ENCODE measurements at places on chromosomes 7 and 10.

- no peak for DNase-seq
Observed at GRCh38 chr10:133229265-133230043, 563 bp upstream of the UTF1 start.

- no peak for DNase-seq
Observed at GRCh38 chr10:116268976-116269375, 4.0 kb downstream of the GFRA1 start.

DNA sequence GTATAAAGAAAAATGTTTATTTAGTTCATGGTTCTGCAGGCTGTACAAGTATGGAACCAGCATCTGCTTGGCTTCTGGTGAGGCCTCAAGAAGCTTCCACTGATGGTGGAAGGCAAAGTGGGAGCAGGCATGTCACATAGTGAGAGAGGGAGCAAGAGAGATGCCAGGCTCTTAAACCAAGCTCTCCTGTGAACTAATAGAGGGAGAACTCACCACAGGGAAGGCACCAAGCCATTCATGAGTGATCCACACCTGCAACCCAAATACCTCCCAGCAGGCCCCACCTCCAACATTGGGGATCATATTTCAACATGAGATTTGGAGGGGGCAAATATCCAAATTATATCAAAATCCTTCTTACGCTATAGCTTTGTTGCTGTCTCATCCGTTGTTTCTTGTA, 113.1 kb downstream of the CPED1 start:
- DNase-seq, result no peak

- DNase-seq, result no peak
Observed at GRCh38 chr10:75040576-75040975, 70.9 kb upstream of the SAMD8 start.

GRCh38 chr7:99129001-99129400, 14.9 kb downstream of the SMURF1 start:
- DNase-seq, result no peak

DNA sequence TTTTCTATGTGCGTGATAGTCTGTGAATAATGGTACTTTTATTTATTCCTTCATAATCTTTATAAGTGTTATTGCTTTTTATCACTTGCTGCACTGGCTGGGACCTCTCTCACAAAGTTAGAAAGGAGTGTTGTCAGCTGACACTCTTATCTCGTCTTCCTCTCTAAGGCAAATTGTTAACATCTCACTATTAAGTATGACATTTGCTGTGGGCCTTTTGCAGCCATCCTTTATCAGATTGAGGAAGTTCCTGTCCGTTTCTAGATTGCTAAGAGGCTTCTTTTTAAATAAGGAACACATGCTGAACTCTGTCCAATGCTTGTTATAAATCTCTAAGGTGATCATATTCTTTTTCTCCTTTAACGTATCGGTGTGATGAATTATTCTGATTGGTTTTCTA, 27.4 kb upstream of the DIP2C start:
- no peak for DNase-seq

GRCh38 chr7:149459540-149460452, 1.1 kb downstream of the ZNF777 start:
- no peak for DNase-seq

DNA sequence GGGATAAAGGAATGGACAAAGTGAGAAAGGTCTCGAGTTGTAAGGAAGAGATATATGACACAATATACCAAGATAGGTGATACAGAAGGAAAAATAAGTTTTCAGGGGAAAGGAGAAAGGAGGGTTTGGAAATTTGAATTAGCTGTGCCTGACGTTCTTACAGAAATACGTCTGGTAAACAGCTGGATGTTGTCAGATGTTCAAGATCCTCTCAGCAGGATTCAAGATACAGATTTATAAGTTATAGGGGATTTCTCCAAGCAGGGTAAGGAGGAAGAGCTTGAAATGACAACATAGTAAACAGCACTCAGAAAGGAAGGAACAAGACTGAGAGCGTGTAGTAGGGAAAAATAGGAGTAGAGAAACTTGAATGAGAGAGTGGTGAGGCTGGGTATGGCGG, 1184.1 kb downstream of the TYW1 start:
- DNase-seq, result no peak

DNA sequence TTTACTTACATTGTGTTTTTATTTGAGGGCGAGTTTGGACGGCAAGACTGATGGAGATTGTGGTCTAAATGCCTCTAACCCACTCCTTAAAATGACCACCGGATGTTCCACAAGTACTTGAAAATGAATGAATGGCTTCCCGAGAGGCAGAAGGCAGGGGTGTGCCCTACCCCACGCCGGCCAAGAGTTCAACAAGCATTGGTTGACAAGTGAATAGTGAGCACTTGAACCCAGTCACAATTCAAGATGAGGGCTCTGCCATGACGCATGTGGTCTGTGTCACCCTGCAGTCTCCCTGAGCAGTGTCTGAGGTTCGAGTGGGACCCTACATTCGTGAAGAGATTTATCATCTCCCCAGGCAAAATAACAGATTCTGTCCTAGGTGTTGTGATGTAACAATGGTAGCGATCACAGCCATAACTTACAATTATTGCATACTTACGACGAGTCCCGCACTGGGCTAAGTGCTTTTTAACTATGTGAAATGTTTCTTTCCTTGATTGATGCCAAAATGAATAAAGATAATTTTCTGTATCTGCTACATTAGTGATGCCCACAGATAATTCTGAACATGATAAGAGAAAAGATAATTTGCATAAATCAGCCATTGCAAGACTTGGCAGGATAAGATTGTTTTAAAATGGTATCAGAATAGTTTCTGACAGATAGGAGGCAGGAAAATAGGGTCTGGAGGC, 305.4 kb downstream of the WDR37 start:
- no peak for DNase-seq

GRCh38 chr10:71471957-71472365, 75.2 kb downstream of the CDH23 start:
- DNase-seq, result no peak

- no peak for DNase-seq
Observed at GRCh38 chr7:151869968-151870918, 6.7 kb downstream of the PRKAG2 start.

DNA sequence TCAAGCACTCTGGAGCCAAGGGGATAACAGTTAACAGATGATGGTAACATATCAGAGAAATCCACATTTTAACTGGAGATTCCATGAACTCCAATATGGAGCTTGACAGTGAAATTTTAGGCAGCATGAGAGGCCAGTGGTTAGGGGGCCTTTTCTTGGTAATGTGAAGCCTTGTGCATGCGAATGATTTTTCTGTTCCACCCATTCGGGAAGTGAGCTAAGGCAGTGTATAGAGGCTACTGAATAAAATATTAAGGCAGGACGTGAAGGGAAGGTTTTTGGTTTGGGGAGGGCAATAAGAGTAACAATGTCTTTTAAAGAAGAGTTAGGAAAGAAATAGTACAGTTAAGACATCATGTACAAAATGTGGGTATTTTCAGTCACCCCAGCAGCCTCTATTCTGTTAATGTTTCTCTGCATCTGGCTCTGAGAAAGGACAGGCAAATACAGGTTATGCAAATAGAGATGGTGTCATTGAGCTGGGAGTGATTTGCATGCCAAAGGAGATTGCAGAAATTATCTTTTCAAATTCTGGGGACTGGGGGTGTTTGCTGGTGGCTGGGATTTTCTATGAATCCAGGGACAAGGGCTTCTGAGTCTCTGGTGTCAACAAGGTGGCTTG, 6.8 kb upstream of the TAS2R60 start:
- no peak for DNase-seq

- DNase-seq, result no peak
Observed at GRCh38 chr10:111093741-111094380, 17.0 kb downstream of the ADRA2A start.

DNA sequence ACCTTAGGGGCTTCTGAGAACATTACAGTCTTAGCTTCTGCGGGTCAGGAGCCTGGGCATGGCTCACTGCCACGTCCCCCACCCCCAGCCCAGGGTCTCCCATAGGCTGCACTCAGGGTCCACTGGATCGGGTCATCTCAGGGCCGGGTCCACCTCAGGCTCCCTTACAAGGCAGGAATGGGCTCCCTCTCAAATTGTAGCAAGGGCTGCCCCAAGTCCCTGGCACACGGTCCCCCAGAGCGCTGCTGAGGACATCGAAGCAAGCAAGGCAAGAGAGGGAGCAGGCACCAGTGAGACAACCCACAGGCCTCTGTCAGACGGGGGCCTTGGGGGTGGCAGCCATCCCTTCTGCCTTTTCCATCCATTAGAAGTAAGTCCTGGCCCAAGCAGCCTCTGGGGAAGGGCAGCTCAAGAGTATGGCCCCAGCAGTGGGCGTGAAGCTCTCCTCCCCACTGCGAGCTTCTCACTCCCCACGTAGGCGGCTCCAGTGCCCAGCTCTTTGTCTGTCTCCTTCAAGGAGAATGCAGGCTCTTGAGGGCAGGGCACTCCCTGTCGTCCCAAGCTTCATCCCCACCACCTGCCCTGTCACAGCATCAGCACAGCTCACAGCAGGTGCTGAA, 18.0 kb upstream of the RET start:
- no peak for DNase-seq

- no peak for DNase-seq
Observed at GRCh38 chr7:142477079-142477651, 219.3 kb upstream of the PRSS58 start.

DNA sequence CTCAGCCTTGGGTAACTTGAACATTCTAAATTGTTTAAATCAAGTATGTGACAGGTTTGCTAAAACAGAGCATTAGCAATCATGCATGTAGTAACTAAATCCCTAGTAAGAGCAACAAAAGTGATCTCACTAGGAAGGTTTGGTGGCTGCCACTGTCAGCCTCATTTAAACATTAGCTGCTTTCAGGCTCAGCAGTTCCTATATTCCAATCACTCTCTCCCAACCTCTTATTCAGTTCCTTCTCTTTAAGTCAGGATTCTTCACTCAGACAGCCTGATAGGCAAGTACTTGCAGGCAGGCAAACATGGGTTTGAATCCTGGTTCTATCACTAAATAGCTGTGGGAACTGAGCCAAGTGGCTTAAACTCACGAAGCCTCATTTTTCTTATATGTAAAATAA, 3.6 kb downstream of the CREB3L2 start:
- DNase-seq, result no peak

GRCh38 chr7:38630720-38631673, at the start of gene AMPH:
Gene AMPH, minus strand, starts transcription at chr7:38631373. Its CDS starts 22 bp downstream, at chr7:38631351.
- no peak for DNase-seq

- no peak for DNase-seq
Observed at GRCh38 chr7:136859803-136860202, 8.6 kb upstream of the CHRM2 start.

DNA sequence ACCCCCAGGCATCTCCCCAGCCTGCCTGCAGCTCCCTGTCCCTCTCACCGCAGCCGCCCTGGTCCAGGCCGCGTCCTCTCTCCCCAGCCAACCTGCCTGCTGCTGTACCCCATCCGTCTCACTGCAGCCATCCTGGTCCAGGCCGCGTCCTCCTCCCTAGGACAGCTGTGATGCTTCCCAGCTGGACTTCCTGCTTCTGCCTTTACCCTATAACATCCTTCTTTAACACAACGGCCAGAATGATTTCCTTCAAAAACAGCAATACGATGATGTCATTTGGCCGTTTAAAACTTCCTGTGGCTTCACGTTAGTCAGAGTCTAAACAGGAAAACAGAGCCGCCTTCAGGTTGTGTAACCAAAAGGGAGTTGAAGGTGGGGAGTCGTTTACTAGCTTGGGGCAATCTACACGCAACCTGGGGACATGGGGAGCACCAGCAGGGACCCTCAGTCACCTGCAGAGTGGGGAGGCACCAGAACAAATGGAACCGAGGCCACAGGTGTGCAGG, 32.2 kb upstream of the ZFAND2A start:
- no peak for DNase-seq

DNA sequence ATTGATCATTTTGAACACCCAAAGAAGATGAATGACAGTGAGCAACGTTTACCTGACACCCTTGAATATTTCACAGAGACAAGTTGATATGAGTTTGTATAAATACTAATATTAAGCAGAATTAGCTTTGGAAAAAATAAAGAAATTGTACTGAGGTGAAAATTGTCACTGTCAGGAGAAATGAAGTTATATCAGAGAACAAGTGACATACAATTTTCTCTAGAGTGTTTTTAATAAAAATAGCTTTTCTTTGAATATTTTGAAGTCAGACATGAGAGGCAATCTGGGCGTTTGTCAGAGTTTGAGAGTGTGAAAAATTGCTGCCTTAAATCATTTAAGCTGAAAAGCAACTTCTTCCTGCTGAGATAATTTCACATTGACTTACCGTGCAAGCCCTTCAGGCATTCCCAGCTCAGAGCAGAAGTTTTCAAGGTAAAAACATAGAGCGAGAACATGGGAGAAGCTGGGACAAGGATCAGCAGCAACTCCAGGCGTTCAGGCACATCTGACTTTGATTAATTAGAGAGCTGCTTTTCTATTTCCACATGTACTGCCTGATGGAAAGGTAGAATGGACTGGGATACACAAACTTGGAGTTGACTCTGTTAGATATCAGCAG, 535.9 kb downstream of the TFEC start:
- DNase-seq, result no peak

- DNase-seq, result peak; percentile 79
Observed at GRCh38 chr10:102645388-102645740, 1.1 kb downstream of the TRIM8 start.

DNA sequence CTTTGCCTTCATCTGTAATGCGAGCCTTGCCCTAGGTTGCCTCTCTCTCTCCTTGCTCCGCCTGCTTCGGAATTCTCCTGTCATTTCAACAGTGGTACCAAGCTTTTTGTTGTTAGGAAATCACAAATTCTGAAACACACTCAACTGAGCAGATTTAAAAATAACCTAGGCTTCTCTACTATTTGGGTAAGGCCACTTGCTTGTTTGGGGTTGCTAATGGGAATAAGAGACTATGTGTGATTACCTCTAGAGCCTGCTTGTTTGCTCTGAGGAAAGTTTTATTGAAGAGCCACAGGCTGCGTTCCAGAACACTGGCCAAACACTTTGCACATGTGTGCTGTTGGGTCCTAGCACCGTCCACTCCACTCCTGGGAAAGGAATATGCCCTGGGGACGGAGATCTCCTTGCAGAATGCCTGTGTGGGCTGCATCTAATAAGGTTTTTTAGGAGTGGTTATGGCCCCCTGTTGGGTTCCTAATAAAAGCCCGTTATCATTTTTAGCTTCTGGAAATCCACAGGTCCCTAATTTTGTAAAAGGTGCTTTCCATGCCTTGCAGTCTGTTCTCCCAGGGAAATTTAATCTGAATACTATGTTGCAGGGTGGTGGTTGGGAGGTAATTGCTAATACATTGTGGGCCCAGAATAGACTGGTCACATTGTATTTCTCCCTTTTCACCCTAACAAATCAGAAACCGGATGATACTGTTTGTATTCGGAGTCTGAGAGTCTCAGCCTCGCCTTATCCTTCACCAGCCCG, 68.7 kb upstream of the KLF6 start:
- DNase-seq, result no peak

- DNase-seq, result no peak
Observed at GRCh38 chr7:118330388-118330787, 105.9 kb downstream of the ANKRD7 start.

DNA sequence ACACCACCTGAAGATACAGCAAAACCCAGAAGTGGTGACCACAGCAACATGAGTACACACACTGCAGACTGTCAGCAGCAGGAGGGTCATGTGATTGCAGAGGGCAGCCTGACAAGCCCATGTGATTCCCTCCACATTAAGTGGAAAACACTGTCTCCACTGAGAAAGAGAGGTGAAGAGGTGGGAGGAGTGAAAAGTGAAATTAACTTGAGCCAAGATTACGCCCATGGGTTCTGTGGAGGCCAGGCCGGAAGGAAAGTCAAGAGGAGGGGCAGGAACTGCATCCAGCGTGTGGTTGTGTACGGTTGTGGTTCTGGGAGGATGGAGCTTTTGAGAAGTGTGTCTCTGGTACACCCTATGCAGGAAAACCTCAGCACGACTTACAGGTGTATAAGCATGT, 138.5 kb downstream of the PLXNA4 start:
- no peak for DNase-seq

- no peak for DNase-seq
Observed at GRCh38 chr10:89567576-89568245, 32.3 kb upstream of the SLC16A12 start.

All from HepG2 (cell line).